AG04449 (cell line): ENCODE measurements at places on chromosomes 6 and 20.

GRCh38 chr6:18897350-18897749 lies 510.2 kb downstream of the RNF144B start:
- no peak for DNase-seq

GRCh38 chr6:36548401-36548743 lies 1.1 kb upstream of the STK38 start:
- DNase-seq, result no peak

DNA sequence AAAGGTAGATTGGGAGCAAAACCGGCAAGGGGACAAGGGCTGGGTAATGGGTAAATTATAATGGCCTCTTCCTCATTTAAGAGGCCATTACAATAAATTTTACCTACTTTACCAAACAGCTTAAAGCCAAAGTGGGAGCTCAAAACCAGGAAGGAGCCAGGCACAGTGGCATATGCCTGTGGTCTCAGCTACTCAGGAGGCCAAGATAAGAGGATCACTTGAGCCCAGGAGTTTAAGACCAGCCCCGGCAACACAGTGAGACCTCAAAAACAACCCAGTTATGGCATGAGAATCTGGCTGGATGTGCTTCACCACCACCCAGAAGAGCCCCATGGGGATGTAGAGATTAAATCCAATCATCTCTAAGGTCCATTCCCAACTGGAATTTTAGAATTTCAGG lies 52.9 kb upstream of the TAF8 start:
- no peak for DNase-seq

DNA sequence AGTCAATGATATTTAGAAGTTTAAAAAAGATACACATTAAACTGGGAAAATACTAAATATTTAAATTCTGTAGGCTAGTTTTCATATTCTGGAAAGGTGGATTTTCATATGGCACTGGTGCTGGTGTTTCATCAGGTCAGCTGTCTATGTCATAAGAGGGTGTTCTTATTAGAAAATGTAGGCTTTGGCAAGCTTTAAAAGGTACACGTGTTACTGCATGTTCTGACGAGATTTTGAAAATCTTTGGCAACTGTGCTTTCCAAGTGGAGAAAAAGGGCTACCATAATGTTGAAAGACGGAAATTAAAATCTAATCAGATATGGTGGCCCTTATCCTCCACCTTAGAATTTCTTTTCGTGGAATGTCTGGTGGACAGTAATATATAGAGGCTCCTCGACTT lies 30.0 kb downstream of the SLC22A3 start:
- DNase-seq, result no peak

- no peak for DNase-seq
Measured at GRCh38 chr20:818001-818664, 15.4 kb upstream of the FAM110A start.

- DNase-seq, result no peak
Measured at GRCh38 chr20:40683894-40684268, 5.2 kb downstream of the MAFB start.

GRCh38 chr20:13296070-13296469 lies 75.0 kb downstream of the ISM1 start:
- no peak for DNase-seq

DNA sequence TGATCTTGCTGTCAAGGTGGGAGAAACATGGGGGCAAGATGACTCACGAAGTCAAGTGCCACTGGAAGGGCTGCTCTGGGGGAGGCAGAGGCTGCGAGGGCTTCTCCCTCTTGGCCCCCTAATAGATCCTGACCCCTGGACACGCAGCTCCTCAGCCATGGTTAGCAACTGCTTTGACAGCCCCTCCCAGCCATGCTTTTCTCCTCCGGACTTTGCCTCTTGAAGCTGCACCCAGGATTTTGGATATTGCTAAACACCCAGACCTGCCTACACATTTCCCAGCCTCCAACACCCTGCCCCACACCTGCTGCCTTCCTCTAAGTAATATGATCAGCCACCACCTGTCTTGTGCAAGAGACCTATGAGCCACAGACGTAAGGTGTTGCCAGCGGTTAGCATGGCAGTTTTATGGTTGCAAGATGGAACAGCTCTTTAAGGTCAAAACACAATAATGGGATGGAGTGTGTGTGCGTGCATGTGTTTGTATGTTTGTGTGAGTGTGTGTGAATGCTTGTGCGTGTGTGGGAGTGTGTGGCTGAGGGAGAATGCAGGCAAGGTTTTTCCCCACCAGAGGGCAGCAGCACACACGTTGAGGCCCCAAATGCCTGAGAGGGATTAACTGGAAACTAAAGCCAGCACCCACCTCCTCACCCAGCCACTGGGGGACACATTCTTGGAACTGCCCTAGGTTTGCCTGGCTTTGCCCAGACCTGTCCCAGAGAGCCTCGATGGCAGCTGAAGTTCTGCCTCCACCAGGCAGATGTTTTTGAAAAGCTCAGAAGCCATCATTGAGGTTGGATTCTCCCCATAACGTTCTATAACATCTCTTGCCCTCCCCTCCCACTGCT lies 2.5 kb downstream of the IP6K3 start:
- DNase-seq, result no peak

DNA sequence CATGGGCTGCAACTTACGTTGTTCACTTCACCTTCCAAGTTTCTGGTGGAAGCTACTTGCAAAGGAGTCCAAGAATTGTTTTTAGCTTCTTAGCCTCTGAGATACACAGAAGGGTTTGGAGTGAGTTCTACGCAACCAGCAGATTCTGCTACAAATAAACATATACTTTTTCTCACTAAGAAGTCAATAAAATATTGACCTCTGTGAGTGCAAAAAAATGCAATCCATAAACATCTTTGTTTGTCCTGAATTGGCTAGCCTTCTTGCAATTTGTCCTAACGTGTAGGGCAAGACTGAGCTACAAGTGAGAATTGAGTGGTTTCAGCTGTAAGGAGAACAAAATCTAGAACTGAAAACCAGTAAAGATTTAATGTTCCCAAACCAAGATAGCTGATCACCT lies 26.2 kb upstream of the E2F3 start:
- DNase-seq, result no peak

DNA sequence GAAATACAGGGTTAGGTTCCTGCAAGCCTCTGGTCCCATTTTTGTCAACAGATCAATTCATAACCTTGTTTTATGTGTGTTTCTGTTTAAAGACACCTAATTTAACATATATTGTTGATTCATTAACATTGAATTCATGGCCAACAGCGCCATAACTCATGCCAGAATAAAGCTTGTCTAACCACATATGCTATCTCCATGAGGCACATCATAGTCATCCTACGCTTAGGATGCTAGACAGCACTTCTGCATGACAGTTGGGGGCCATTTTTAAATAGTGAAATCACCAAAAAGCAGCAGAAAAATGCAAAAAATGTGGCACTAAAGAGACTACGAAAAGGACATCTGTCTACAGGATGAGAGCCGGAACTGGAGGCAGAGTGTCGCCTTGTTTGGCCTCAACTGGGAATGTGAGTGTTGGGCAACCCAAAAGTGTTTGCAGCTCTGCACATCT lies 37.9 kb downstream of the TRAM2 start:
- no peak for DNase-seq

DNA sequence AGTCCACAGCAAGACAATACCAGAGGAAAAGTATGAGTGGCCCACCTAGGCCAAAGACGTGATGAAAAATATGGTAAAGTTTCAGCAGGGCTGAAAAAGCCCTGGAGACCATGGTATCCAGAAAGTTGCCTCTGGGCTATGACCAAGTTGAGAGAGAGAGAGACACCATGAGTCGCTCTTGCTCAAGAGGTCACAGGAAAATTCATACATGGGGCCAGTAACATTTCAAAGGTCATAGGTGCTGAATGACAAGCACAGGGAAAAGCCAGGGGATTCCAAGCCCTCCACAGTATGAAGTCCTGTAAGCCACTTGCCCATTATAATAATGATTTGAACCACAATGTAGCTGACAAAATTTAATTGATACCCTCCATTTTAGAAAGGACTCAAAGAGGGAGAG lies 657.7 kb upstream of the CITED2 start:
- no peak for DNase-seq

GRCh38 chr6:107767637-107768036 lies 56.5 kb downstream of the SCML4 start:
- no peak for DNase-seq

DNA sequence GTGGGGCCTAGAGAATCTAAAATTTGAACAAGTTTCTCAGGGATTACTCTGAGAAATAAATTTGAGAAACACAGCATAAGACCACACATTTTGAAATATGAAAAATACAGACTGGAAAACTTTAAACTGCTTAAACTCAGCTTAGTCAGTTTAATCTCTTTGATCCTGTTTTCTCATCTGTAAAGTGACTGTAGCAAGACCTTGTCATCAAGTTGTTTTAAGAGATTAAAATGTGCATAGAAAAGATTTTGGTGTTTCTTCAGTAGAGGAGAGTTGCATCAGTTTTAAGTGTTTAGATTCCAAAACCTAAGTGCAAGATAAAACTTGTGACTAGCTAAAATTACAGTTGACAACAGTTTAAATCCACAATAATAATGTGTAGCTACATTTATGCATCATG lies 8.1 kb upstream of the BCKDHB start:
- no peak for DNase-seq

DNA sequence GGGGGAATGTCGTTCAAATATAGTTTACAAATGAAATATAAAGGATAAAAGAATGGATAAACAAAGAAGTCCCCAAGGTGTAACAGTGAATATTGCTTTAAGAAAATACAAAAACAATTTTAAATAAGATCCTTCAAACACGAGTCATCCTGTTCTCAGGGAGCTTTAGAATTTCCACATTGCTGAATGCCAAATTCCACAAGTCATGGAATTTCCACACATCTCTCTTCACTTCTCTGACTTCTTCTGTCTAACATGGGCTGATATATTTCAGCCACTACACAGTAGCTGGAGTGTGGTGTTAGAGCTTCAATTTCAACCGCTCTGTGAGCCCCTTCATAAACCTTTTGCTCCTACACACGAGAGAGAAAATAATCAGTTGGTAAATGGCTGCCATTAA lies 28.0 kb downstream of the IL22RA2 start:
- no peak for DNase-seq

GRCh38 chr20:52434041-52434425 lies 242.5 kb upstream of the ZFP64 start:
- DNase-seq, result no peak

DNA sequence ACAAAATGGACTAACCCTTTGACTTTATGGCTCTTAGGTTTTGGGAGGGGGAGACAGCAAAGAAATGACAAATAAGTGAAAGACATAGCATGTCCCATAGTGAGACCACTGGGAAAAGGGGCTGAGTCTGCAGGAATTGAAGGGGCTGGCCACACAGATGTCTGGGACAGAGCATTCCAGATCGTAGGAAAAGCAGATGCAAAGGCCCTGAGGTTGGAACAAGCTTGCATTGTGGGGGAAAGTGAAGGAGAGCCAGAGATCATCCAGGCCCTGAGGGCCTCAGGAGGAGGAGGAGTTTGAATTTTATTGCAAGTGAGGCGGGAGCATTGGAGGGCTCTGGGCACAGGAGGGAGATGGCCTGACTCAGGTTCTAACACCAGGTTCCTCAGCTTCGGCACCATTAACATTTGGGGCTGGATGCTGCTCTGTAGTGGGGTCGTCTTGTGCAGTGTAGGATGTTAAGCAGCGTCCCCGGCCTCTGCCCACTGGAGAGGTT lies 97.5 kb downstream of the CEBPB start:
- DNase-seq, result no peak

GRCh38 chr6:25944688-25945574 lies 14.4 kb upstream of the SLC17A2 start:
- no peak for DNase-seq

- no peak for DNase-seq
Measured at GRCh38 chr6:46772016-46772415, 21.2 kb upstream of the MEP1A start.

- no peak for DNase-seq
Measured at GRCh38 chr6:167331565-167331964, 6.7 kb downstream of the TTLL2 start.

GRCh38 chr20:46333161-46333991 lies 25.1 kb upstream of the CDH22 start:
- DNase-seq, result no peak

GRCh38 chr6:93568169-93568568 lies 148.8 kb upstream of the EPHA7 start:
- no peak for DNase-seq

GRCh38 chr6:131038597-131039344 lies 24.3 kb downstream of the EPB41L2 start:
- DNase-seq, result no peak

DNA sequence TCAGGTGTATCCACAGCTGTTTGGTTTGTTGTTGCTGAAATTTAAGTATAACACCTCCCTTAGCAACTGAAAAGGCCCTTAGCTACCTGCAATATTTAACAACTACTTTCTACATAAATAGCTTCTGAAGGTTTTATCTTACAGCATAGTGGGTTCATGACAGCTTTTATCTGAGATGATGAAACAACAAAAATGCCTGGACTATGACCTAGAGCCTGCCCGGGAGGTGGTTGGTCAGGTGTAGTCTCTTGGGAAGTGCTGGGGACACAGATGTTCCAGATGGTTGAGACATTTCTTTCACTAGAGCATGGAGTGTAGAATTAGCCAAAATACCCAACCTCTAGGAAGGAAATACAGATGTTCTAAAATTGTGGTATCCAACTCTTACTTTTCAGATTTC lies 705.4 kb downstream of the MAFB start:
- no peak for DNase-seq

DNA sequence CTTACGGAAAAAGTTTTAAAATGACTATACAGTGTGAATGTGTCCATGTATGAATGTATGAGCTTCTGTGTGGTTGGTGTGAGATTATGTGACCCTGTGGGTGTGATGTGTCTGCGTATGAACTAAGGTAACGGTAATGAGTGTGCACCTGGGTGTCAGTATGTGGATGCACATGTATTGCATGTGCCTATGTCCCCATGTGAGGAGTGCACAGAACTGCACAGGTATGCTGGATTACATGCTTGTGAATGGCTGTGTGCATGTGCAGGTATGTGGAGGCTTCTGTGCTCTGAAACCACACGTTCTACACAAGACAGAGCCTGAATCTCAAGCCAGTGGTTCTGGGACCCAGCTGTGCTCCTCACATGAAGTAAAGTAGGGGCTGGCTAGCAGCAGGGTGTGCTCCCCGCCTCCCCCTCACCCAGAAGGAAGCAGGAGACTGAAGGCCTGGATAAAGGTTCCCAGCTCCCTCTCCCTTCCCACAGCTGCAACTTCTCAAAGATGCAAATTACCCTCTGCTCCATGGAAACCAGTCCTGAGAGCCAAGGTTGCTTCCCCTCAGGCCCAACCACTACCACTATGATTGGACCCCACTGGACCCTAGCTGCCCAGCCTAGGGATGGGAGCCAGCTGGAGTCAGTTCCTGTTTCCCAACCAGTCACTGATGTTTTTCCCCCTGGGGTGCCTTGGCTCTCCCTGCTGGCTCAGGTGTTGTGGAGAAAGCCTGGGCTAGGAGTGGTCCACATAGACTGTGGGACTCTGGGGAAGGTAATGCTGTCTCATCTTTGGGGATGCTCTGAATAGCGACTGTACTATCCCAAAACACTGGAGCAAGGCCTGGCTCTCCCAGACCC lies 24.8 kb upstream of the SPDEF start:
- DNase-seq, result no peak
